Brain microvascular endothelial cell (primary cell): ENCODE measurements at places on chromosomes 6 and 20.

DNA sequence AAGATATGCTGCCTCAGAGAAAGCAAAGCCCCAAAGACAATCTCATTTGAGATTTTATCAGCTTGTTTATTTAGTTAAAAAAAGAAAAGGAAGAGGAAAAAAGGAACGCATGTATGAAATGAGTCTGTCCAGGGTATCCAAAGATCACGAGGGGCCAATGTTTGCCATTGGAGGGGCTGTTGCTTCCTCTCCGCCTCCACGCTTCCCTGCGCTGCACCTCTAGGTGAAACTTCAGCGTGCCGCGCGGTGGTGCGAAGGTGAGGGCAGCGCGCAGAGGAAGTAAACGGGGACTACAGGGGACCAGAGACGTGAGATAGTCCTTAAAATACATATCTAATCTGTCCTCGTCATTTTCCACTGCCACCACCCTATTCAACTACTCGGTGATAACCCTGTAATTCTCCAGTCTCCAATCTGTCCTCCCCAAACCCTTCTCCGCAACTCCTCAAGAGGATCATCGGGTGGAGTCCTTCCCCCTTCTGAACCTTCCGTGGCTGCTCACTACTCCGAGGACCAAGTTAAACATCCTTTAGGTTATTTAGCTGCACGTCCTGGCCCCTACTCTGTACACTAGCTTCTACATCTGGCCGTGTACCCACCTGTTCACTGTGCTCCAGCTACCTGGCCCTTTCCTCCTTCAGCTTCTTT lies 1.1 kb upstream of the DCBLD1 start:
- no peak for DNase-seq

DNA sequence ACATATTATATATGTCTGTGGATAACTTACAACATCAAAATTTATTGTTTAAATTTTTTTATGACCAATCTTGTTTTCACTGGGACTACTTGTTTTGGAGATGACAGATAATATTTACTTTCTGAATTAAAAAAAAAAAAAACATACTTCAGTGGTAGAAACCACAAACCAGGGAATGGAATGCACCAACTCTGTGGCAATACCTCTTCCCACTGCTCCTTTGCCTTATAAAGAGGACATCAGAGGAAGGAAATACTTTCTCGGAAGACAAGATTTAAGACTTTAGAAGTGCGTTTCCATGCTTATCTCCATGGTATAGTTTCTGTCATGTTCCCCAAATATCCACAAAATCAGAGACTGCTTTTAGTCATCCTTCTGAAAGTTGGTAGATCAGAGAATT lies 1241.1 kb upstream of the EYS start:
- no peak for DNase-seq

- peak; percentile 14 for DNase-seq
These were observed 79.7 kb downstream of the SMLR1 start for GRCh38 chr6:130906736-130907381.

DNA sequence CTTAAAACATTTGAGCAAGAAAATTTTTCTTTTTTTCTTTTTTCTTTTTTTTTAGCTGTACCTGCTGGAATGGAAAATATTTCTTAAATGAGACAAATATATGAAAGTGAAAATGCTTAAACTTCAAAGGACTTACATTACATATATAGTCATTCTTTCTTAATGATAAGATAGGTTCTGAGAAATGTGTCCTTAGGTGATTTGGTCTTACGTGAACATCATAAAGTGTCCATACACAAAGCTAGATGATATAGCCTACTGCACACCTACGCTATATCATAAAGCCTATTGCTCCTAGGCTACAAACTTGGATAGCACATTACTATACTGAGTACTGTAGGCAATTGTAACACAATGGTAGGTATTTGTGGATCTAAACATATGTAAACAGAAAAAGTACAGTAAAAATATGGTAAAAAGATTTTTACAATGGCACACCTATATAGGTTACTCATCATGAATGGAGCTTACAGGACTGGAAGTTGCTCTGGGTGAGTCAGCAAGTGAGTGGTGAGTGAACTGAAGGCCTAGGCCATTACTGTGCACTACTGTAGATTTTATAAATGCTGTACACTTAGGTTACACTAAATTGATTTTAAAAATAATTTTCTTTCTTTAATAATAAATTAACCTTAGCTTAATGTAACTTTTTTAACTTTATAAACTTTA lies 54.6 kb downstream of the RPP21 start:
- no peak for DNase-seq

GRCh38 chr6:71072508-71072907 lies 115.6 kb upstream of the B3GAT2 start:
- peak; percentile 41 for DNase-seq

DNA sequence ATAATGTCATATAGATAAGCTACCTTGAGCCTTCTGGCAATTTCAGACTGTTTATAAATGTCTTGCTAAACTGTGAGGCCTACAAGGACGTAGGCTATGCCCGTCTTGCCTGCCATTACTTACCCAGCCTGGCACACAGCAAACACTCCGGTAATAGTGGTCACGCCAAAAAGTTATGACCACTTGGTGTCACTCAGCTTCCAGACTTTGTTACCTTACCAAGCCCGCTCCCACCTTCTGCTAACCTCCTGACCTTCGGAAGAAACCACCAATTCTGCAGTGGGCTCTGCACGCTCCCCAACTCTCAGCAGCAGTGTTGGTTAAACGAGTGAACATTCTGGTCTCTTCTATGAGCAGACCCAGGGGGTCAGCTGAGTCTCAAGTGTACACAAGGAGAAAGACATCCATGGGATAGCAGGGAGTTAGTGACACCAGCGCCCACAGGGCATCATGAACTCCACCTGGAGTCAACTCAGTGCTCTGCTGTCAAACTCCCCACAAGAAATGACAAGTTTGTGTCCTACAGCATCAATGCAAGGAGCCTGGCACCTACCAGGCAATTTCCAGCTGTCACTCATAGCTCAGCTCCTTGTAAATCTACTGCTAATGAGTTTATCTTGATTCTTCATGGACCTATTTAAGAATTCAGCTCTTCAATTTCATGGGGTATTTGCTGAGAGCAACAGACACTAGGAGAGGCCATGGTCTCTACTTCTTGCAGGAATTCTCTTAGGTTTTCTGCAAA lies 119.9 kb downstream of the TTLL2 start:
- no peak for DNase-seq

DNA sequence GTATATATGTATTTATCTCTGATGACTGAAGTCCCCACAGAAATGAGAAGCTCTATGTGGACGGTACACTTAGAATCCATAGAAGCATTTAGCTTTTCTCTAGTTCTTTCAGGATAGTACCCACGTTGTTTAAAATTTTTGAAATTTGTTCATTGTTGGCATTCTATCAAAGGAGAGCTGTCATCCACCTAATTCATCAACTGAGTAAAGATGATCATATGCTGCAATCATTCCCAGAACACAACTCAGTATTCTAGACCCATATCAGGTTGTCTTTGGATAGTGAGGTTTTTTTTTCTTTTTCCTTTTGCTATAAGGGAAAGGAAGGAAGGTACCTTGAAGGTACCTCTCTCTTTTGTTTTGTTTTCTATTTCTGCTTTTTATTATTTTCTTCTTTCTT lies 9.3 kb downstream of the SERAC1 start:
- no peak for DNase-seq
